ENCODE measurements at places on chromosomes 5 and 9. TPM values are rescaled to one million over a fixed set of nuclear protein-coding genes. Genes with fewer than 3 reads are reported as not detected.

The FSTL4 gene
- 0.01 TPM for polyA plus RNA-seq

The ZFP62 gene
- 13.6 TPM for polyA plus RNA-seq

The SHC3 gene
- polyA plus RNA-seq = 0.30 TPM

The PPP3R2 gene
- polyA plus RNA-seq = not detected

The BTF3 gene
- 824 TPM for polyA plus RNA-seq

The SEMA5A gene
- 4.7 TPM for polyA plus RNA-seq

The DAB2 gene
- polyA plus RNA-seq = 7.8 TPM

The MYMK gene
- polyA plus RNA-seq = not detected

The WDR31 gene
- 7.0 TPM for polyA plus RNA-seq

The TUSC1 gene
- 13.1 TPM for polyA plus RNA-seq

The ARHGEF39 gene
- 0.30 TPM for polyA plus RNA-seq

The PDZD2 gene
- polyA plus RNA-seq = 28.3 TPM

The CDKN2AIPNL gene
- polyA plus RNA-seq = 45.1 TPM

The PDE6A gene
- polyA plus RNA-seq = 0.04 TPM

The RNF183 gene
- not detected for polyA plus RNA-seq

The SLC34A3 gene
- not detected for polyA plus RNA-seq

The PCDHGA3 gene
- polyA plus RNA-seq = 3.5 TPM

The FNIP1 gene
- 6.7 TPM for polyA plus RNA-seq

The ORM2 gene
- polyA plus RNA-seq = not detected

The IRX2 gene
- polyA plus RNA-seq = 1.3 TPM

The OTULINL gene
- 0.65 TPM for polyA plus RNA-seq

The PCDHGA11 gene
- polyA plus RNA-seq = 5.0 TPM

The LRRC70 gene
- polyA plus RNA-seq = 1.7 TPM

The TMEM215 gene
- not detected for polyA plus RNA-seq

The LIFR gene
- polyA plus RNA-seq = 12.6 TPM

The NELFB gene
- 77.8 TPM for polyA plus RNA-seq

The RNF208 gene
- polyA plus RNA-seq = 72.7 TPM

The NTRK2 gene
- 1.3 TPM for polyA plus RNA-seq

The HTR4 gene
- polyA plus RNA-seq = 0.11 TPM

The PCDHB2 gene
- polyA plus RNA-seq = 0.50 TPM

The PCDHA13 gene
- polyA plus RNA-seq = not detected

Measured in heart left ventricle (tissue), 16 donors.